ENCODE measurements at places on chromosomes 13 and 19. TPM values are rescaled to one million over a fixed set of nuclear protein-coding genes. Genes with fewer than 3 reads are reported as not detected.

DNA sequence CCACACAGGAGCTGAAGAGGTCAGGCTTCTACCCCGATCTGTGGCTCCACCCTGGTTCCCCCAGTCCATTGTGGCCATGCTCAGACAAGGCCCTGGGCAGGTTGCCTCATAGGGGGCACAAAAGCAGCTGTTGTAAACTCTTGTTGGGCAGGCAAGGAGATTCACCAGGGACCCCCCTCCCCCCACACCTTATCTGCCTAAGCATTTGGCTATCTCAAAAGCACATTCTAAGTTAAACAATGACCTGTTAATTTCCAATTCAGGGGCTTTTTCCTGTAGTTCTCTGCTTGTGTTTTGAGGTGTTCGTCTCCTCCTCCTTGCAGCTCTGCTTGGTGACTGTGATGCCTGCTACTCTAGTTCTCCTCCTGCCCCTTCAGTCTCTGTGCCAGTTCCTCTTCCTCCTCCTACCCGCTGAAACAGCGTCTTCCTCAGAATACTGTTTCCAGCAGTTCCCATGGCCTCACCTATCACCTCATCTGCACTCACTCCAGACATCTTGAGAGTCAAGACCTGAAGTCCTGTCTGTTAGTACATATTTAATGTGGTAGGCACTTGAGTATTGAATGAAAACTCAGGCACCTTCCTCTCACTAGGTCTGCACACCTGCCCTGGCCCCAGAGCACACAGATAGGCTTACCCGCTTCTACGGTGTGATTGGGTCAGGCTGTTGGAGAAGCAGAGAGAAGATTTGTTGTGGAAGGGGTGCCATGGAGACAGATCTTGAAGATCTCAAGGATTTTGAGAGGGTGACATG lies 31.7 kb downstream of the SPATA13 start:
- no peak for DNase-seq

- DNase-seq: no peak
Observed at GRCh38 chr19:46069806-46070341, 29.1 kb upstream of the IGFL4 start.

DNA sequence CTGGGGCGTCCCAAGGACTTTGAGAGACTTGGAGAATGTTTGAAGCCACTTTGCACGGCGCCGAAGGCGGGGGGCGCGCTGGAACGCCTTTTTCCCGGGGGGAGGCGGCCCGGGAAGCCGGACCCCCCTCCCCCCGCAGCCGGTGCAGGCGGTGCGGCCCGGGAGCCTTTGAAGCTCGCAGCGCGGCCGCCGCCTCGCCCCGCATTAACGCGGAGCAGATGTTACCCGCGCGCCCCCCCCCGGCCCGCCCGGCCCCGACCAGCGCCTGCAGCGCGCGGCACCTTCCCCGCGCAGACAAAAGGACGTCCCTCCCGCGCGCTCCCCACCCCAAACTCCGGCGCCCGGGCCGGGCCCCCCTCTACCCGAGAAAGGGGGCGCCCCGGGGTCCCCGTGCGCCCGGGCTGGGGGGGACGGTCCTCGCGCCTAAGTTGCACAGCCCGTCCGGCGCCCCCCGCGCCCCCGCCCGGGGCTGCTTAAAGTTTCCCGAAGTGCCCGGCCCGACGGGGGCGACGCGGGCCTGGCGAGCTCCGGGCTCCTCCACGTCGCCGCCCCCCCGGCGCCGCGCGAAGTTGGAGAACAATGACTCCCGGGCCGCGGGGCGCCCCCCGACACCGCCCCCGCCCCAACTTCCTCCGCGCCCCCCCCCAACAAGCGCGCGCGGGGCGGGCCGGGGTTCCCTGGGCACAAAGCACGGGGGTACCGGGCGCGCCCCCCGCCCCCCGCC lies 685 bp downstream of the TCF3 start:
- peak; percentile 48 for DNase-seq

GRCh38 chr13:20428666-20429644 lies 96.7 kb downstream of the CRYL1 start:
- no peak for DNase-seq

- DNase-seq: no peak
Observed at GRCh38 chr13:98975822-98976261, 2.0 kb downstream of the DOCK9 start.

DNA sequence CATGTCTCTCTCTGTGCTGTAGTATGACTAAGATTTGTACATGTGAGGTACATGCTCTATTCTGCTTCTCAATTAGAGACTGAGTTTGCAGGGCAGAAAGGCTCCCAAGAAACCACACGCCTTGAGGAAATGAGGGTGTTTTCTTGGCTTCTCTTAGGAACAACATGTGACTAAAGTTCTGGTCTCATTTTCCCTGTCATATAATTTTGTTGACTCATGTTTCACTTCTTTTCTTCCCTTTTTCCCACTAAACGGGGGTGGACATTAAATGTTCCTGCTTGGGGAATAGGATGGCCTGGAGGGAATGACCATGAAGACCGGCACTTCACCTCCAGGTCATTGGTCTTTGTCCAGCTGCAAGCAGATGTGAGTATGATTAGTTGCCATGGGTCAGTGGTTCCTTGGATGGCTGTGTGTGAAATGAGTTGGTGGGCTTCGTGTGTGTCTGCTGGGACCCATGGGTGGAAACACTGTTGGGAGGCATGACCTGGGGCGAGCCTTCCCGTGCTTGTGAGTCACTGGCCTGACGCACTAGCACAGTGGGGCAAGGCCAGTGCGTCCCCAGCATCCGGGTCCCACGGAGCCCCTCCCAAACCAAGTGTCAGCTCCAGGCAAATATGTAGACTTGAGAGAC lies 56.6 kb downstream of the COL4A1 start:
- no peak for DNase-seq

DNA sequence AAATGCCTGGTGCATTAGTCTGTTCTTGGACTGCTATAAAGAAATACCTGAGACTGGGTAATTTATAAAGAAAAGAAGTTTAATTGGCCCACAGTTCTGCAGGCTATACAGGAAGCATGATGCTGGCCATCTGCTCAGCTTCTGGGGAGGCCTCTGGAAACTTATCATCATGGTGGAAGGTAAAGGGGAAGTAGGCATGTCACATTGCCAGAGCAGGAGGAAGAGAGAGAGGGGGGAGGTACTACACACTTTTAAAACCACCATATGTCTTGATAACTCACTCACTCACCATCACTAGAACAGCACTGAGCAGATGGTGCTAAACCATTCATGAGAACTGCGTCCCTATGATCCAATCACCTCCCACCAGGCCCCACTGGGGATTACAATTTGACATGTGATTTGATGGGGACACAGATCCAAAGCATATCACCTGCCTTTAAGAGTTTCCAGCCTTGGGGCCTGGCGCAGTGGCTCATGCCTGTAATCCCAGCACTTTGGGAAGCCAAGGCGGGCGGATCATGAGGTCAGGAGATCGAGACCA lies 219.0 kb downstream of the KATNAL1 start:
- DNase-seq: peak; percentile 35

DNA sequence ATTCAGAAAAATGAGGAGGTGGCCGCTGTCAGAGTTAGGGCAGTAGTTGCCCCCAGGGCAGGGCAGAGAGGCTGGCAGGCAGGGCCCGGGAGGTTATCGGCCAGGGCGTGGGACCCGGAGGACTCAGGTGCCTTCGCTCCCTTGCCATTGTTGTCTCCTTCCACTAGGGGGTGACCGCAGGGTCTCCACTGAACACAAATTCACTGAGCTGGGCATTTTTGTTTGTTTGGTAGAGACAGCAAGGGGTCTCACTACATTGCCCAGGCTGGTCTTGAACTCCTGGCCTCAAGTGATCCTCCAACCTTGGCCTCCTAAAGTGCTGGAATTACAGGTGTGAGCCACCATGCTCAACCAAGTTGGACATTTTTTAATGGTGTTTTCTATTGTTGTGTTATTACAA lies 25.1 kb downstream of the CARS2 start:
- peak; percentile 45 for DNase-seq

GRCh38 chr13:30696278-30697176 lies 38.8 kb upstream of the ALOX5AP start:
- DNase-seq: no peak

GRCh38 chr19:52961981-52962380 lies 700 bp downstream of the ZNF816 start:
- no peak for DNase-seq

DNA sequence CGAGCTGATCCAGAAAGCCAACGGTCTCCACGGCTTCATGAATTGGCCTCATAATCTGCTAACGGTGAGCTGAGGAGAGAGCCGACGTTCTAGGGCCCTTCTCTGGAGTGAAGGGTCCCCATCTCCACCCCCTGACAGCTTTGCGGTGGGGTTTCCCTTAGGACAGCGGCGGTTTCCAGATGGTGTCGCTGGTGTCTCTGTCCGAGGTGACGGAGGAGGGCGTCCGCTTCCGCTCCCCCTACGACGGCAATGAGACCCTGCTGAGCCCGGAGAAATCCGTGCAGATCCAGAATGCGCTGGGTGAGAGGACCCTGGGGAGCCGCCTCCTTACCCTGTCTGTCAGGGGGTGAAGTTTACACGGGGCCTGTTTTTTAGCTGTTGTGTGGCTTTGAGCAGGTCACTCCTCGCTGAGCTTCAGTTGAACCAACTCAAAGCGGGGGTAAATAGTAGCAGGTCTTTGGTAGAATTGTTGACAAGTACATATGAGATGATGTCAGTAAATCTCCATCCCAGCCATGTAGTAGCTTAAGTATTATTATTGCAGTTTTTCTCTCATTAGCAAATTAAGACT lies 801 bp downstream of the QTRT1 start:
- DNase-seq: peak; percentile 58

DNA sequence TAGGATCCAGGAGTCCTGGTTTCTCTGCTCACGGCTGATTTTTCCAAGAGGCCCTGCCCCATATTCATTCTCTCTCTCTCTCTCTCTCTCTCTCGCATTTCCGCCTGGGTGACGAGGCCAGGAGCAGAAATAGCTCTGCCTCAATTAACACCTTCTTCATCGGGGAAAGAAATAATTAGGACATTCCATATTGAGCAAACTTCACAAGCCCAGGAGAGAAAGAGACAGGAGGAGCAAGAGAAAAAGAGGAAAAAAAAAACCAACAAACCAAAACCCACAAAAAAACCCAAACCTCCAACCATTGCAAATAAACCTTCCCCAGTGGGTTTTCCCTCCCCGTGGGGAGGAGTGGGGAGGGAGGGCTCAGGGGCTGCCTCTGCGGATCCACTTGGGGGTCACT lies 143.0 kb downstream of the CACNA1A start:
- DNase-seq: no peak

GRCh38 chr19:2097886-2098327 lies 1.2 kb downstream of the IZUMO4 start:
- no peak for DNase-seq

GRCh38 chr13:51000061-51000460 lies 90.5 kb downstream of the RNASEH2B start:
- DNase-seq: no peak

GRCh38 chr13:24184265-24184841 lies 23.8 kb downstream of the SPATA13 start:
- no peak for DNase-seq

DNA sequence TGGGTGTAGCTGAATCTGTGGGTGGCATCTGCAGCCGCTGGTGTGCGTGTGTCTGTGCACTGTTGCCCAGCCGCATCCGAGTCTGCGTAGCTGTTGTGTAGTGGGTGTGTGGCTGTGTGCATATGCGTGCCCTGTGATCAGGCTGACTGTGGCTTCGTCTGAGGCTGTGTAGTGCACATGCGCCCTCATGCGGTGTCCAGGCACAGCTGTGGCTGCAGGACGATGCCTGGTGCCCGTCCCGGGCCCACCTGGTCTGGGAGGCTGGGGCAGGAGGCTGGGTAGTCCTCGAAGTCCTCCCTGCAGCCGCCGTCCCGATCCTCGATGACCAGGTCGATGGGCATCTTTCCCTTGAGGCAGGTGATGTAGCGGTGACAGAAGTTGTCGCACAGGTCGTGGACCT lies 4.9 kb downstream of the MEIS3 start:
- DNase-seq: peak; percentile 62

DNA sequence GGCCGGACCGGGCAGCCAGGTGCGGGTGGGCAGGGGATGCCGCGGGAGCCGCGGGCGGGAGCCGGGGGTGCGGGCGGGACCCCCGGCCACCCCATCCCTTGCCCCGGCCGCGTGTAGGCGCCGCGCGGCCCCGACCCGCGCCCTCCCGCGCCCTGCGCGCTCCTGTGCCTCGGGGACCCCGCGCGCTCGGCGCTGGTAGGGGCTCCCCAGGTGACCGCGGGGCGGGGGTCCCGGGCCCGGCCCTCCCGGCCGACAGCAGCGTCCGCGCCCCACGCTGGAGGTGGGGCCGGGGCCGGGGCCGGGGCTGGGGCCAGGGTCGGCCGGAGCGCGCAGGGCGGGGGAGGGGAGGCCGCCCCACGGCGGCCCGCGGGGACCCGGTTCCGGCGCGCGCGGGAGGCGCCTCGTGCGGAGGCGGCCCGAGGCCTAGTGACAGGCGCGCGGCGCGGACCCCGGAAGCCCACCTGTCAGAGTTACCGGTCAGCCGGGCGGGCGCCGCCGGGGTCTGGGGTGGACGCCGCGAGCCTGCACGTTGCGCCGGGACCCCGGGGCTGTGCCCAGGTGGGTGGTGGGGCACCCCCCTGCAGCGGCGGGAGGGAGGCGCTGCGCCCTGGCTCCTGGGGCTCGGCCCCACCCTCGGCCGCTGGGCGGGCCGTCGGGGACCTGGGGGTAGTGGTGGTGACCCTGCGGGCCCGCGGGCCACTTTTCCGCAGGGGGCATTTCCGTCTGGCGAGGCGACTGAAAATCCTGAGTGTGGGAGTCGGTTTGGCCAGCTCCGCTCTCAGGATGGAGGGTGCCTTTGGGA lies 518 bp downstream of the TFDP1 start:
- peak; percentile 33 for DNase-seq

- no peak for DNase-seq
Observed at GRCh38 chr19:15516363-15516762, 8.0 kb downstream of the CYP4F22 start.

GRCh38 chr19:16461630-16462051 lies 10.1 kb downstream of the EPS15L1 start:
- no peak for DNase-seq

GRCh38 chr13:59734393-59734792 lies 429.3 kb downstream of the DIAPH3 start:
- no peak for DNase-seq

- DNase-seq: peak; percentile 85
Observed at GRCh38 chr19:56105090-56105701, 15.9 kb downstream of the ZNF787 start.

GRCh38 chr13:94345374-94346195 lies 133.9 kb downstream of the DCT start:
- DNase-seq: no peak

The WDR62 gene
- 5.5 TPM for total RNA-seq

The SCEL gene
- total RNA-seq: not detected

The HCST gene
- total RNA-seq: not detected

The HSPB6 gene
- total RNA-seq: 0.49 TPM

The ZNF730 gene
- total RNA-seq: 23.3 TPM

The BCKDHA gene
- total RNA-seq: 11.0 TPM

The HSH2D gene
- total RNA-seq: not detected

The STOML3 gene
- total RNA-seq: not detected

The CGB2 gene
- not detected for total RNA-seq

The CILP2 gene
- 40.9 TPM for total RNA-seq

The PRR36 gene
- 37.4 TPM for total RNA-seq

The LHB gene
- not detected for total RNA-seq

The SERPINE3 gene
- total RNA-seq: not detected

The ATP4A gene
- total RNA-seq: 0.32 TPM

The KLF1 gene
- not detected for total RNA-seq

The DGKH gene
- 13.4 TPM for total RNA-seq
